Retinal pigment epithelial cell (primary cell): ENCODE measurements at places on chromosomes 11 and 22.

DNA sequence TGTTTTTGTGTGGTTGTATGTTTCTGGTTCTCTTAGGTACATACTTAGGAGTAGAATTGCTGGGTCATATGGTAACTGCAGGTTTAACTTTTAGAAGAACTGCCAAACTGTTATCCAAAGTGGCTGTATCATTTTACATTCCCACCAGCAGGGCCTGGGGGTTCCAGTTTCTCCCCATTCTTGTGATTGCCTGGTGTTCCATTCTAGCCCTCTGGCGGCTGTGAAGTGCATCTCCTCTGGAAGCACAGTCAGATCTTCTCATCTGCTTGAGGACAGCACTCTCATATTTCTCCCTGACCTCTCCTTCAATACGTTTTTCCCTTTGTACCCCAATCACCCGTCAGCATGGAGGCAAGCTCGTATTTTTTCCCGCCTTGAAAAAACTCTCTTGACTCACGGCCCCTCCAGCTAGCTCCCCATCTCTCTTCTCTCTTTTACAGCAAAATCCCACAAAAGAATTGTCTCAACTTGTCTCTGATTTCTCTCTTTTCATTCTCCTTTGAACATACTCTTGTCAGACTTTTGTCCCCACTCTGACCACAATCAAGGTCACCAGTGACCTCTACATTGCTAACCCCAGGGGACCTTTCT lies 56.8 kb upstream of the THY1 start:
- DNase-seq: no peak

DNA sequence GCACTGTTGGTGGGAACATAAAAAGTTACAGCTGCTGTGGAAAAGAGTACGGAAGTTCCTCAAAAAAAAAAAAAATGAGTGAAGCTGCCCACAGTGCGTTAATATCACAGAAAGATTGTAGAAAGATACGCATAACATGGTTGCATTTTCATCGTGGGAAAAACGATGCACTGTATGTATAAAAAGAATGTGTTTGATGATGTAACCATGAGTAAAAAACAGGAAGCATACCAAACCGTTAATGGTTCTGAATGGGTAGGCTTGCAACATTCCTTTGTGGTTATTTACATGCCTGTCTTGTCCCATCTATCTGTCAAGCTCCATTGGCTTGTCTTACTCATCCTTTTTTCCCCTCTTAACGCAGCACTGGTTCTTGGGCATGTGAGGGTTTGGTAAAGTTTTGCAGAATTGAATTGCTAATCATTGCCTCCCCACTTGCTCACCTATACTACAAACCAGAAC lies 33.8 kb upstream of the DKK3 start:
- peak; percentile 60 for DNase-seq

GRCh38 chr11:112459001-112459400 lies 198.3 kb upstream of the PLET1 start:
- no peak for DNase-seq

DNA sequence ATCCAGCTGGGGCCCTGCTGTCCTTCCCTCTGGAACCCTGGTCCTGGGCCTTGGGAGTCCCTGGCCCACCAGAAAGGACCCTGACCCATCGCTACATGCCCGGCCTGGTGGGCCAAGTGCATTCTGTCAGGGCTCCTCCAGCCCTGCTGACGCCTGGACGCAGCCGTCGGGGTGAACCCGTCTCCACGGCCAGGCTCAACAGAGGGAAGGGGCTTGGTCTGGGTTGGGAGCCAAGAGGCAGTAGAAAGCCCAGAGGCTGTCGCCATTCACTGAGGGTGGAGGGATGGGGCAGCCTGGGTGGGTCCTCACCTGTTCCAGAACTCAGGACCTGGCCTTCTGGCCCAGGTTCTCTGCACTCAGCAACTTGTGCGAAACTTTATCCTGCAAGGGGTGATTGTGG lies 39.0 kb downstream of the TOLLIP start:
- DNase-seq: no peak

DNA sequence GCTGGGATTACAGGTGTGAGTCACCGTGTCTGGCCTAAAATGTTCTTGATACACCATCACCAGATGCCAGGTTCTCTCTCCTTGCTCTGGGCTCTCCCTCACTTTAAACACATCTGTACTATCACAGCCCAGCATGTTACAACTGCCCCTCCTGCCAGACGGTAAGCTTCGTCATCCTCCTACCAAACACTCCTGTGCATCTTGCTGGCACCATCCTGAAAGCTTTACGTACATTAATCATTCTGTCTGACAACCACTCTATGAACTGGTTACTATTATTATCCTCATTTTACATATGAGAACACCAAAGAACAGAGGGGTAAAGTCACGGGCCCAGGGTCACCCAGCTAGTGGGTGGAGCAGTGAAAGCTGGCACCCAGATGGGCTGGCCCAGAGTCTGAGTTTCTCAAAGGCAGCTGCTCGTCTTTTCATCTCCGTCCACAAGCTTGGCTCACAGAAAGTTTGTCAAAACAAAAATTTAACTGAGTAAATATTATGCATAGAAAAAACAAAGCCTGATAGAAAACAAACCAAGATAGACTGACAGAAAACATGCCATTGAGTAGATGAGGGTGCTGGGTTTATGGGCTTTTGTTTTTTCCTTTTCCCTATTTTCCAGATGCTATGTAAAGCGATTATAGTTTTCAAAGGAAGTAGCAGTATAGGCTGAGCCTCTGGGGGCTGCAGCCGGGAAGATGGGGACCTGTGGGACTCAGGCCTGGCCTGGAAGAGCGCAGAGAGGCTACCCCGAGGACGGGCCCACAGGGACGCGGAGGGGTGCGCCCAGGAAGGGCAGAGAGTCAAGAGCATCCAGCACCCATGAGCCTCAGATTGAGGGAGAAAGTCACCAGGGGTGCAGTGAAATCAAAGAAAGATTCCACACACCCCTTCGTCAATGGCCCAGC lies 9.5 kb downstream of the PLA2G6 start:
- DNase-seq: no peak
